ENCODE measurements at places on chromosomes 1 and 21. TPM values are rescaled to one million over a fixed set of nuclear protein-coding genes. Genes with fewer than 3 reads are reported as not detected.
A peak's percentile ranks its signal among the peaks of the same experiment; 100 is the strongest.

DNA sequence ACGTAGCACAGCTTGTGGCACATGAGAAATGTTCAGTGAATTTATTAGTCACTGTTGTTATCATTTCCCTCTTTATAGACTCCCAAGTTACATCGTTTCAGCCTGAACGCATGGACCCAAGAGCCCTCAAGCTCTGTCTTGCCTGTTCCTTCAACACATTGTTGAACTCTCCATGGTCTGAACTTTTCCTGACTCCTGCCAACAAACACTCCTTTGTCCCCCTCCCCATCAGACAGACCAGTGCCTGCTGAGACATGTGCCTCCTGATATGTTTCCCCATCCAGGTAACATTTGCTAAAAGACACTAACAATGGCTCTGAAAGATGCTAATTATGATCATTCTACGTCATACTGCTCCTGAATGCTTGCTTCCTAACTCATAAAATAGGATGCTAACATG lies 108.7 kb upstream of the NFIA start:
- no peak overlapping the region for H3K27ac ChIP-seq
- no peaks in the 10 kb centered on the region for H3K27me3 ChIP-seq
- peaks cover under 1% of the 10 kb centered on the region for H3K36me3 ChIP-seq
- DNase-seq = no peak

Gene SH2D5
- total RNA-seq = 7.2 TPM

- no peaks in the 10 kb centered on the region for H3K27me3 ChIP-seq
- H3K27ac ChIP-seq = no peak overlapping the region
- H3K36me3 ChIP-seq = peaks cover 8% of the 10 kb centered on the region
- no peak for DNase-seq
- H3K4me3 ChIP-seq = peak overlapping the region; percentile 62
These were observed 2.7 kb downstream of the CDC14A start for GRCh38 chr1:100354971-100355394.

DNA sequence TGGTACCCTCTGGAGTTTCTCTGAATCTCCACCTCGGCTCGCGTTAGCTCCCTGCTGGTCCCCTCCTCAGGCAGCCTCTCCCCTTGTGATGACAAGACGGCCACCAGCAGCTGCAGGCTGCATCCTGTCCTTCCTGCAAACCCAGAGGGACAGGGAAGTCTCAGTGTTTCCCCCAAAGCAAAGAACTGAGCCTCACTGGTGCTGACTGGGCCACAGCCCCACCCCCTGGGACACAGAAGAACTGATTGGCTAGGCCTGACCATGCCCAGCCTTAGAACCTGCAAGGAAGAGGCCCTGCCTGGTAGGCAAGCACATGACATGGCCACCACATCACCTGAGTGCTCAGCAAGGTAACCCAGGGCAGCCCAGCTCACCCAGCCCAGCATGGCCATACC lies 34.6 kb downstream of the TMEM51 start:
- peak; percentile 84 for DNase-seq
- H3K36me3 ChIP-seq = no peaks in the 10 kb centered on the region
- peaks cover 13% of the 10 kb centered on the region for H3K4me1 ChIP-seq
- no peak overlapping the region for H3K4me3 ChIP-seq
- no peaks in the 10 kb centered on the region for H3K27me3 ChIP-seq

DNA sequence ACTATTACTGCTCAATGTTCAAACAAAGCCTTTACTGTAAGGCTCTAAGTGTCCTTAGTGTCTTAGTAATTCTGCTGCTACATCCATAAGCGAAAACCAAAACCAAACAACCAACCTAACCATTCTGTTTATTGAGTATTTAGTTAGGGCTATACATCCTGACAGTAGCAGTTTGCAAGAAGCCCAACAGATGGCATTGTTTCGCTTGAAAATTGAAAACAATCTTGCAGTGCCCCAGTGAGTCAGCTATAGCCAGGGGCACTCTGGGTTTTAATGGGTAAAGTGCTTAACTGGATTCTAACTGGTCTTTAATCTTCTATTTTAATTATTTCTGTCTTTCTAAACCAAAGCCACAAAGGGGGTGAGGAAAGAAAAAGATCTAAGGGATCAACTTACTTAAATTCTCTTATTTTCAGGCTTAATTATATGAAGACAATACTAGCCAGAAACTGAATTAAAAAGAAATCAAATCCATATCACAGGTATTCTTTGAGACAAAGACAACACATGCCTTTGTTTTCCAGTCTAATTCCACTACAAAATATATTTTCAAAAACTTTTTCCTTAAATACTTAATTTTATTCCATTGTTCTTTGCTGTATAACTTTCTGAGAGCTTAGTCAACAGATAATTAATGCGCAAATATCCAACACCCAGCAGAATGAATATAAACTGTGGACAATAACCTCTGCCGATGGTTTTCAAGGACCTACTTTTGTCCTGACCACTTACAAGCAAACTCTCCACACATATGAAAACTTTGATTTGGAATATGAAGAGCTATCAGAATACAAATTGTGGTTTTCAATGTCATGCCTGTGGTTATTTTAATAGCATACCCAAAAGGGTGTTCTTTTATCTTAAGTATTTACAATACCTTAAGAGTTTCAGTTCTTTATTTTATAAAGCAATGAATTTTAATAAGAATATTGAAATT lies 15.2 kb downstream of the POGZ start:
- H3K4me3 ChIP-seq = no peak overlapping the region
- peaks cover 24% of the 10 kb centered on the region for H3K36me3 ChIP-seq
- no peaks in the 10 kb centered on the region for H3K4me1 ChIP-seq
- no peak overlapping the region for H3K27ac ChIP-seq
- H3K27me3 ChIP-seq = no peaks in the 10 kb centered on the region

Gene LRRC7
- total RNA-seq = not detected

- H3K36me3 ChIP-seq = peaks cover 6% of the 10 kb centered on the region
- no peaks in the 10 kb centered on the region for H3K27me3 ChIP-seq
- H3K4me3 ChIP-seq = no peak overlapping the region
- no peak for DNase-seq
- H3K27ac ChIP-seq = no peak overlapping the region
These were observed 155.4 kb downstream of the PGBD5 start for GRCh38 chr1:230270559-230271281.

DNA sequence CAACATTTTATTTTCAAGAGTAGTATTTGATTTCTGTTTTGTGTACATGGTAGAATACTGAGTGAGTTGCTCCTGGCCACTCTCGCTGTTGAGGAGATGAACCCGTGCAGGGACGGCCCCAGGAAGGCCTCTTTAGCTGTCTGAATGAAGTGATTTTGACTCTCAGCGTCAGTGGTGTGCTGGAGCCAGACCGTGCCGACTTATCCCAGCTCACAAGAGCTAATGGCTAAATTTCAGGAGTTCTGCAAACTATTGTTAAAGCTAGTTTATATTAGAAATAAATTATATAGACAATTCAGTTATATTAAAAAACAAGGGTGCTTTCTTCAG lies 111.2 kb upstream of the KIF26B start:
- H3K4me3 ChIP-seq = no peak overlapping the region
- H3K4me1 ChIP-seq = peaks cover 7% of the 10 kb centered on the region
- H3K27ac ChIP-seq = no peak overlapping the region
- no peak for DNase-seq
- no peaks in the 10 kb centered on the region for H3K36me3 ChIP-seq
- no peaks in the 10 kb centered on the region for H3K27me3 ChIP-seq

Gene UBE2U
- not detected for total RNA-seq

Data from H9 (cell line).